ENCODE measurements at places on chromosomes 5 and 9. TPM values are rescaled to one million over a fixed set of nuclear protein-coding genes. Genes with fewer than 3 reads are reported as not detected.

DNA sequence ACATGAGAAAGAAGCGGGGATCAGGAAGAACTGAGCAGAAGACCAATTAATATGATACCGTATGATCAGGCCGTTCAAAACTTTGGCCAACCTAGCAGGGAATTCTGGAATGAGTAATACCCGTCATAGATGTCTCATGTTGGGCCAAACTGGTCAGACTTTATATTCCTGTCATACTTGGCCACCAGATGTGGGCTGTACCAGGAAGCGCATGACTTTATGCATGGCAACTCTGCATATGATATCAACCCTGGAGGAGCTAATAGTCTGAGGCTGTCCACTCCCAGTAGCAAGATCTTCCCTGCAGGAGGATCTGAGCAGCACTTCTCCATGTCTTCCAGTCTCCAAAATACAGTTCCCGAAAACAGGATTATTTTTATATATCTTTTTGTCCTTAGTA lies 68.5 kb upstream of the NAA35 start:
- peak; percentile 9 for DNase-seq

- DNase-seq: no peak
Observed at GRCh38 chr9:15086778-15087324, 176.6 kb upstream of the FREM1 start.

GRCh38 chr5:153618307-153618706 lies 127.8 kb downstream of the GRIA1 start:
- DNase-seq: no peak

Gene POLR3G
- total RNA-seq: 49.6 TPM

DNA sequence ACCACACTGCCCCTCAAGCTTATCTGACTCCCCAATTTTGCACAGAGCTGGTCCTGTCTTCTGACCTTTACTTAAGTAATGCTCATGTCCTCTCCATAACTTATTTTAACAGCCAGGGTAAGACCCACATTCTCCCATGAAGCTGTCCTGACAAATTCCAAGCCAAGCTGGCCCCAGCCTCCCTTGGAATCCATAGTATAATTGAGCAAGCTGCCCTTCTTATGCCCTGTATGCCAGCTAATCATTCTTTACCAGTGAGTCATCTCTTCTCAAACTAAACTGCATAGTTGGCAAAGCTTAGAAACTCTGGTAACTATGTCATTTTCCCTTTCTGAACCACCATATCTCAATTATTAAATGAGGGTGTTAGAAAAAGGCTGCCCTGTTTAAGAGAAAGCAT lies 92.4 kb downstream of the NFIB start:
- DNase-seq: peak; percentile 100

DNA sequence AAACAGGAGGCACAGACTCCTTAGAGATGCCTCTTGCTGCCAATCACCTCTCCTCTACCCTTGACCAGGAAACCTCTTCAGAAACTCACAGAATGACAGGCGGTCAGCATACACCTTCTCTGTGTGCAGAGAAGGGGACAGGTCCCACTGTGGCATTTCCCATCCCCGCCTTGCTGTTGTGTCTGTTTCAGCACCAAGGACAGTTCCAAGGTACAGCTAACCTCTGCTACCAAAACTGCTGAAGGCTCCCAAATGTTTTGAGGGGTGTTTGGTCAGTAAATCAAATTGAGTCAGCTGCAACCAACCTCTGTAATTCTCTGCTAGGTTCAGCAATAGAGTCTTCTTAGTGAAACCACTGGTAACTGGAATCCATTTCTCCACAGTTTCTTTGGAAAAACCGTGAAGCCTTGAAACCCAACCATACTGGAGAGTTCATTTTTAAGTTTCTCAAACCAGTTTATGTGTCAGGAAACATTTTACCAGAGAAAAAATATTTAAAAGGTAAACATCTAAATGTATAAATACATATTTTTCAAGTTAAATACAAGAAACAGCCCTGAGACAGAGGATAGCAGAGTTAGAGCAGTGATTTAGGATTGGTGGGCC lies 122.0 kb downstream of the DRD1 start:
- peak; percentile 12 for DNase-seq

Gene HTR4
- total RNA-seq: not detected

DNA sequence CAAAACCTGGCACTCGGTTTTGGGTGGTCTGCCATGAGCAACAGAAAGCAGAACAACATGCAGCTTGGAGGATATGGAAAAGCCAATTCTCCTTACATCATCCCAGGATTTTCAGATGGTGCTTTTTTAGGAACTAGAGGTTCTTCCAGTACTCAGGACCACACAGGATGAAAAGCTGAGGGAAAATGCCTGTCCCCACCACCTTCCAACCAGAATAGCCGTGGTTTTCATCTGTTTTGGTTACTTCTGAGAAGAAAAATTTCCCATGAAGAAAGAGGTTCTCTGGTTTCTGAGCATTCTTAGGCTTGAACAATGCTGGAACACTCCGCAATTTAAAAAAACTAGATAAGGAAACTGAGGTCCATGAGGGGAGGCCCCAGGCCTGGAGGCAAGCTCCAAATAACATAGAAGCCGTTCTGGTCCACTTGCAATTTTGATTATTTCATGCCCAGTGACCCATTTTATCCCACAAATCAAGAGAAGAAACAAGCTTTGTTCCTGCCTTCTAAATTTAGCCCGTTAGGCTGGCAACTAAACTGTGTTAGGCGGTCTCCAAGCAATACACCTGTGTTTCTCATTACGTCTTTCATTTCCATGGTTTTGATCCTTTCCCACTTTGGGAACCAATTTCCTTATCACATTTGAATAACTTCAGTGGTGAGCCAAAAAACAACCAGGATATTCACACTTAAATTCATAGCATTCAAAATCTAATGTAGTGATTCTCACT lies 79.2 kb upstream of the SPIN1 start:
- no peak for DNase-seq

Gene GRIA1
- not detected for total RNA-seq

Gene HINT1
- 515 TPM for total RNA-seq

DNA sequence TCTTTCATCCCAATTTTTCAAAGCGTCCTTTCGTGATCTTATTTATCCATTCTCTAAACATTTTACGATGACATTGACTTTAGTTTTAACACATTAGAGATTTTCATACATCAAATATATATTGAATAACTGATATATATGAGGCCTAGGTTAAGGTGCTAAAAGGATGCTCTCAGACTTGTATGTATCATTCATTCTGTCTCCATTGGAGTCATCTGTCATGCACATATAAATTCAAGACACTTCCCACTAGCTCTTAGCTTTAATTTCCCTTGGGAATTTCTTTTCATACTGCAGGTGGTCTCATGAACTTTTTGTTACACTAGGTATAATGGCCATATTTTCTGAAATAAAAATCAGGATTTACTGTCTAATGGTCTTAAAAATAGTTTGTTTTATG lies 635.8 kb upstream of the C9orf72 start:
- DNase-seq: no peak

All from MG63 (cell line).